ENCODE measurements at places on chromosomes 11 and 22. TPM values are rescaled to one million over a fixed set of nuclear protein-coding genes. Genes with fewer than 3 reads are reported as not detected.

PTGDR2 gene
- total RNA-seq: 0.11 TPM

TMPRSS4 gene
- total RNA-seq: not detected

CRYBB3 gene
- not detected for total RNA-seq

HEPHL1 gene
- total RNA-seq: 0.11 TPM

KLHDC7B gene
- 0.11 TPM for total RNA-seq
